ENCODE measurements at places on chromosomes 3 and 15.

GRCh38 chr15:90141646-90142045 lies 39.4 kb upstream of the IDH2 start:
- no peak for DNase-seq

GRCh38 chr3:54994111-54994513 lies 66.3 kb upstream of the LRTM1 start:
- DNase-seq, result no peak

DNA sequence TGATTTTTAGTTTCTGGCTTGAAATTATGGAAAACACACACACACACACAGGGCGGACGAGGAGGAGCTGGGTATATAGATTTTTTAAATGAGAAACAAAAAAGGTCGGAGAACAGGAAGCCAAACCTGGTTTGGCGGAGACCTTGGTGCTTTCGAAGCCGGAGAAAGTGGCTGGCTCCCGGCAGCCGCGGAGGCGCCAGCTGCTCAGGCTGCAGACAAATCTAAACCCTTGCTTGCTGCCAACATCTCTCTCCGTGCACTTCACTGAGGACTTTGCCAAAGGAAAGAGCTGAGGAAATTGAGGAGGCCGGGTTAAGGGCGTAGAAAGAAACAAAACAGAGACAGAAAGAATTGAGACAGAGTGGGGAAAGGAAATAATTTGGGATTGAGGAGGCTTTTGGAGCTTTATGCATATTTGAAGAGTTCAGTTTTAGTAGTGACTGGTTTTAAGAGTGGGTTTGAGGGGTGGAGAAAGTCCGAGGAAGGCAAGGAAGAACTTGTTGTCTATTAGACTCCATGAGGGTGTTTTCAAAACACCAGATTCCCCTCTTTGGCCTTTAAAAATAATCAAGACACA lies 2.2 kb downstream of the ZIC1 start:
- peak; percentile 68 for DNase-seq

GRCh38 chr3:69906351-69906966 lies 93.1 kb upstream of the SAMMSON start:
- DNase-seq, result no peak

DNA sequence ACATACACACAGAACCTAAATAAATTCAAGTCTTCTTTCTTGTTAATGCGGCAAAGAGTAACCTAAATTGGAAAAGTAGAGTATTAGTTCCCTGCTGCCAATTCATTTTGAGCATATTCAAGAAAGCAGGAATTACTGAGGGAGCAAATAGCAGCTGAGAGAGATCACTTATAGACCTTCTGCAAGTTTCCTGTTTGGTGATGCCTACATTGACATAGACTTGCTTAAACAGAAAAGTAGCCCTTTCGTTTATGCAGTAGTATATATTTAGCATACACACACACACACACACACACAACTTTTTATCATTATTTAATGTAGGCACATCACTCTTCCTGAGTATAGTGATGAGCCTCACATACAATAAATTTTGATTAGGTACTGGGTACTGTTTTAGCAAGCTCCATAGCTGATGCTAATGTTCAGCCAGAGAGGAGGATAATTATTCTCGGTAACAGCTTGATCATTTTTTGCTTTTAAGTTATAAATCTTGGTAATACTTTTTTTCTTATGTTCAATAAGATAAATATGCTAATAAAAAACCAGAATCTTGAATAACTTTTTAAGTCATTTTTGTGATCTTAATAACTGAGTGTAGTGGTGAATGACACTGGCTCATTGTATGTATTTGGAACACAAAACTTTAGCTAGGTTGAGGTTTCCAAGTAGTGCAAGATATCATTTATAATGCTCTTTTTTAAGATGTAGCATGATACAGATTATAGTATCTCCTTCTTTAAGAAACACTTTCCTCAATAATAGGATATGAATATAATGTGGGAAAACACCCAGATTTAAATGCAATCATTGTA lies 174.7 kb downstream of the MBNL1 start:
- DNase-seq, result no peak

DNA sequence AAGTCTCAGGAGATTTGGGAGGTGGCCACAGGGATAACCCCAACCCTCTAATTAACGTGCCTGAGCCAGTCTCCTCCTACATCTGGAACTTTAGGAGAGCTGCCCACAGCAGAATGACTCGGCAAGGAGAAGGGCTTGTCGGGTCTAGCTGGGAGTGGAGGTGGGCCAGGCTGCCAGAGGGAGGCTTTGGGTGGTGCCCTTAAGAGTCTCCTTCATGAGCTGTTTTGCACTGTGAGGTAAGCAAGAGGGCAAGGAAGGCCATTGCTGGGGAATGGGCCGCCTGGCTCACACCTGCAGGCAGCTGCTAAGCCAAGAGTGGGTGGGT lies 3.6 kb upstream of the TNK2 start:
- no peak for DNase-seq

- no peak for DNase-seq
Measured at GRCh38 chr3:69791919-69792399, 52.7 kb downstream of the MITF start.

DNA sequence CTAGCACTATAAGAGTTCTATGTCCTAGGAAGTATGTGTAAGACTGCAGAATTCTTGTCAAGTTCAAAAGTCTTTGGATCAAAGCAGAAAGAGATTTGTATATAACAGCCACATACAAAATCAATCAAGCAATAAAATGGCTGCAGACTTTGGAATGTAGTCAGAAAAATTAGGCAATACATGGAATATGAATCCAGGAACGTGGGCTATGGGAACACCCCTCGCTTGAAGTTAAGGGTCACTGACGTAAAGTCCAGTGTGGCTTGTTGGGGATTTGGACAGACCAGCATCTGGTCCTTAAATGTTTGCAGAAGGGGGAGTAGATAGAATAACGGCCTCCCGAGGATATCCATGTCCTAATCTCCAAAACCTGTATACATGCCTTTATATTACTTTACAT lies 178.6 kb downstream of the ADAMTS9 start:
- DNase-seq, result no peak

DNA sequence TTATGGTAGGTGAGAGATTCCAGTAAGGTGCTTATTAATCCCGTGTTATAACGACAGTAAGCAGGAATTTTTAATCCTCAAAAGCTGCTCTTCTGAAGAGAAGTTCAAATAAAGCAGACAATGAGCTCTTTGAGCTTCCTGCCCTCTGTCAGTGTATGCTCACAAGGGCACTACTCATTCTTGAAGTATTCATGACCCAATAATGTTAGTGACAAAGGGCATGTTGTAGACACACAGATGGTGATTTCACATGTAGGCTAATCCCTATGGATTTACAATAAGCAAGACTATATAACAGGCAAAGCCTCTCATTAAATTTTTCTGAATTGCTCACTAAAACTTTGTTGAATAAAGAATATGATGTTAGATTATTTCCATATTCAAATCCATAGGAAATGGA lies 578.6 kb downstream of the RSL24D1 start:
- no peak for DNase-seq

DNA sequence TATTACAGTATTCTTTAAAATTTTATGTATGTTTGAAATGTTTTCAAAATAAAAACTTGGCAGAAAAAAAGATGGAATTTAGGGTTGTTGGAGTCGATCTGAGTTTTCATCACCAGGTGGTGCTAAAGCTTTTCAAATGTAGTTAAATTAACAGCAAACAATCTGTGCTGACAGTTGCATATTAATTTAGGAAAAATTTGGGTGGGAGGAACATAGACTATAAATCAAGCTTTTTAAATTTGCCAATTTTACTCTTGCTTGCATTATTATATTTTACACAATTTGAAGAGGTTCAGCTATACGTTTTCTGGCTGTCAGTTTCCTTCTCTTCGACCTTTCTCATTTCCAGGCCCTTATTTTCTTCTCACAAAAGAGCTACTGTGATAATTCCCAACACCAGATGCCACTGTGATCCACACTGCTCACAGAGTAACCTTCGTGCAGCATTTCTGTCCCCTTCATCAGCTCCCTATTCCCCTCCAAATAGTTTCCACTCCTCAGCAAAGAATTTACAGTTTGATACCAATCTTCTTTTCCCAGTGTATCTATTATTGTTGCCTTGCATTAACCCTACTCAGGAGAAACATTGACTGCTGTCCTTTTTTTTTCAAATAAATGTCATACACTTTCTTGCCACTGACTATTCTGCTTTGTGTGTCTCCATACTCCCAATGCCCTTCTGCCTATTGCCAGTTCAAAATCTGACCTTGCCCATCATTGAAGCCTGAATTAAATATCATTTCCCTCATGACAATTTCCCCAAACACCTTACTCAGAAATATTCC lies 53.4 kb upstream of the EIF5A2 start:
- peak; percentile 57 for DNase-seq

GRCh38 chr3:66722675-66723074 lies 221.9 kb upstream of the LRIG1 start:
- DNase-seq, result no peak

DNA sequence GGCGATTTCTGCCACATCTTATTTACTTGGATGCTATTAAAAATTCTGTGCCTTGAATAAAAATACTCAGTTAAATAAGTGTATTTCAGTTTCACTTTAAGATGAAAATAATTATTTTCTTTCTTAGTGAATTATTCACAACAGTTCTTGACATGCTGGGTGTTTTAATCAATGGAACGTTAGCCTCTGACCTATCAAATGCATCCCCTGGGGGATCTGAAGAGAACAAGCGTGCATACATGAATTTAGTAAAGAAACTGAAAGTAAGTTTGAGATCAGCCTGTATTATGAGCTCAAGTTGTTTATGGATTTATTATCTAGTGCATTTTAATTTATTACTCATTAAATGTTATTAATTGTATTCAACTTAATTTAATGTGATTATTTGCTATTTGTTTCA lies 597 bp downstream of the P2RY12 start:
- DNase-seq, result no peak

- no peak for DNase-seq
Measured at GRCh38 chr3:15465876-15466585, 38.6 kb downstream of the EAF1 start.

GRCh38 chr3:101362406-101362805 lies 42.0 kb upstream of the IMPG2 start:
- no peak for DNase-seq

DNA sequence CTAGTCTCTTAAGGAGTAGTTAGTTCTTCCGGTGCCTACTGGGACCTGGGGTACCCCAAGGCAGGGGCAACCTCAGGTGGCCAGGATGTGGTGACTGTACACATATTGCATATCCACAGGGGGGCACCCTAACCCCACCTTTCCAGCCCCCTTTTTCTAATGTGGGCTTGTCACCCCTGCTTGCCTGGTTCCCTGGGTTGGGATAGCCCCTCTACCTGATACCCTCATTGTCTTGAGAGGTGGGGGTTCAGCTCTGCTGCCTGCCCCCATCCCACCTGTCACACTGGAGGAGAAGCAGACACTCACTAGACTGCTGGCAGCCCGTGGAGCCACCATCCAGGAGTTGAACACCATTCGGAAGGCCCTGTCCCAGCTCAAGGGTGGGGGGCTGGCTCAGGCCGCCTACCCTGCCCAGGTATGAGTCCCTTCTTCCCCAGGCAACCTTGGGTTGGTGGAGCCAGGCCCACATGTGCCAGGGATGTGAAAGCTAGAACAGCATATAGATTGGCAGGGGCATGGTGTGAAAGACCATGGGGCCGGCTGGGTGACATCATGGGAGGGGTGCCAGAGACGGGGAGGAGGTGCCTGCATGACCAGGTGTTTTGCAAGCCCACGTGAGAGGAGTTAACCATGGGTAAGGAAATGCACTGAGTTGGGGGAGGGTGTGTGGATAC lies 4.0 kb downstream of the GLYCTK start:
- peak; percentile 2 for DNase-seq

- peak; percentile 73 for DNase-seq
Measured at GRCh38 chr3:10467904-10468612, 37.3 kb downstream of the ATP2B2 start.

GRCh38 chr3:119223511-119223910 lies 17.2 kb downstream of the B4GALT4 start:
- no peak for DNase-seq

GRCh38 chr15:58313810-58314592 lies 117.8 kb upstream of the LIPC start:
- no peak for DNase-seq

All from NCI-H1105 treated with DMSO at 0.1 percent for 48 hours (cell line).